CD4-positive, alpha-beta T cell treated with Interleukin-10 for 1 hour (primary cell): ENCODE measurements at places on chromosomes 13 and 19.

- DNase-seq = no peak
These were observed 18.1 kb downstream of the RCBTB2 start for GRCh38 chr13:48514793-48515192.

DNA sequence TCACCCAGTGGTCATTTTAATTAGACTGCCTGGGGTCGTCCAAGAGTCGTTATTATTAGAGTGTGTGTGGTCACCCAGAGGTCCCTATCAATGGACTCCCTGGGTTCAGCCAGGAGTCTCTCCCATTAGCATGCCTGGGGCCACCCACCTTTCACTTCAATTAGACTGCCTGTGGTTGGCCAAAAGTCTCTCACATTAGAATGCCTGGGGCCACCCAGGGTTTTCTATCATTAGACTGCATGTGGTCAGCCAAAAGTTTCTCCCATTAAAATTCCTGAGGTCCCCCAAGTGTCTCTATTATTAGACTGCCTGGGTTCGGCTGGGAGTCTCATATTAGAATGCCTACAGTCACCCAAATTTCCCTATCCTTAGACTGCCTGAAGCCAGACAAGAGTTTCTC is 1472.6 kb downstream of the UQCRFS1 start:
- DNase-seq = no peak

- no peak for DNase-seq
These were observed 73.3 kb upstream of the FNDC3A start for GRCh38 chr13:48902368-48902767.

DNA sequence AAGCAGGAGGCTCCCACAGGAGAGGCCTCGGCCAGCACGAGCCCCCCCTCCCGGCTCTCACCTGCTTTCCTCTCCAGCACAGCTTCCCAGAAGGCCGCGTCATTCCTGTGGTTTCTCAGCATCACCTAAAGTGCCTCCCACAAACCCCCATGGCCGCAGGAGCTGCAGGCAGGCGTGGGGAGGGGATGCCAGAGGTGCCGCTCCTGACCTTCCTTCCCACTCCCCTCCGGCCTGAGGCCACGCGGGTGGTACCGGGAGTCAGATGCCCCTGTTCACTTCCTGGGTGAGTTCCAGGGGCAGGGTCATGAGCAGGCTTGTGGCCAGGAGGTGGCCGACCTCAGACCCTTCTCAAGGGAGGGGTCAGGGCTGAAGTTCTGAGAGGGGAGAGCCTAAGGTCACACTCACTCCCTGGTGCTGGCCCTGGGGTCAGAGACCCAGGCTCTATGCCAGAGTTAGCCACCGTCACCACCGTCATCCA is 14.4 kb upstream of the NPAS1 start:
- no peak for DNase-seq

DNA sequence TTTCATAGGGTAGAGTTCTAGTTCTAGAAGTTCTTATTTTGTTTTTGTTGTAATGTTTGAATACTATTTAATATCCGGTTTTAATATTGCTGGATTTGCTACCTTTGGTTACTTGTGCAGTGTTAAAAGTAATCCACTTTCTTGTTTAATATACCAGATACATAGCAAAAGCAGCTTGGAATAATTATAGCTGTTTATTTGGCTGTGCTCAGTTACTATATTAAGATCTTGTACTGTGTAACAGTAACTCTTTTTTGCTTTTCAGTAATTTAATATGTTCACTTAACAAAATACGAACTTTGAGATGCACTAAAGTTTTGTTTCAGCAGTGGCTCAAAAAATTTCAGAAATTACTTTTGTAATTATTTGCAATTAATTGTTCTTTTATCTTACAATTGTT is 50.9 kb downstream of the AKAP11 start:
- no peak for DNase-seq

DNA sequence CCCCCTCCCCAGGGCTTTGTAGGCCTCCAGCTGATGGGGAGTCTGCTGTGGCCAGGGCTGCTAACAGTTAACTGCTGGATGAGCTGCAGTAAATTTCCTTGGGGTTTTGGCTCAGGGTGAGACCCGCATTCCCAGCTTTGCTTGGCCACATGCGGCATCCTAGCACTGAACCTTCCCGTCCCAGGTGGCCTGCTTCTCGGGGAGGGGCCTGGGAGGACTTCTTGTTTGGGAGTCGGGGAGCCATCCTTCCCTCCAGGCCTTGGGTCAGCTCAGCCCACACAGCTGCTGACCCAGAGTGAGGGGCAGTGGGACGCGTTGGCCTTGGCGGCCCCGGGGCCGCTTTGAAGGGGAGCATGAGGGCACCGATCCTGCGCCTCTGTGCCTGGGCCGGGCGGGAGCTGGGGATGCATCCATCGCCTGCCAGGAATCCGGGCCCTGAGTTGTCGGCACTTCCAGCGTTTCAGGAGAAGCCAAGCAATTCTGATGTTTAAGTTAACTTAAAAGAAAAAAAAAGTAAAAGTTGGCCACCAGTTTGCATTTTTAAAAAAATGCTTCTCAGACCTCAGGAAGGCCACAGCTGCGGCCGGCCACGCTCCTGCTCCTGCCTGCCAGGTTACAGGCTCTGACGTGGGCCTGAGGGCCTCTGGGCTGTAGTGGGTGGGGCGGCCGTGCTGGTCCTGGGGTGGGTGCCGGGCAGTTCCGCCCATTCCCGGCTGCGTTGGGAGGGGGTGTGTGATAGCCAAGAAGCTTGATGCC is 27.7 kb downstream of the CRTC1 start:
- no peak for DNase-seq

- no peak for DNase-seq
These were observed 15.6 kb downstream of the TLE6 start for GRCh38 chr19:2992958-2993357.

DNA sequence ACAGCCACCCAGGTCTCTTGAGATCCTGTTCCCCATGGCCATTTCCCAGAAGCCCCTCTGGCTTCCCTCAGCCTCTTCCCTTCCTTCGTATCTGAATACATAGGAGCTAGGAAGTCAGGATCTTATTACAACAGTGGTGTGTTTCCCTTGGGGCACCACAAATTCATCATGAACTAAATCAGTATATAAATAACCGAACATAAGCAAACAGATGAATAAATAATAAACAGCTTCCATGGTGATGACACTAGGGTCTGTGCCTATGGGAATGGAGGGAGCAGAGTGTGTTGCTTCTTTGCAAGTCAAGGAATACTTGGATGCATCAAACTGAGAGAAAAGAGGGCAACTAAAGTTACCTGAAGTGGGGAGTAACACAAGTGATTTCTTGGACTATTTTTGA is 527.6 kb downstream of the LMO7 start:
- no peak for DNase-seq

DNA sequence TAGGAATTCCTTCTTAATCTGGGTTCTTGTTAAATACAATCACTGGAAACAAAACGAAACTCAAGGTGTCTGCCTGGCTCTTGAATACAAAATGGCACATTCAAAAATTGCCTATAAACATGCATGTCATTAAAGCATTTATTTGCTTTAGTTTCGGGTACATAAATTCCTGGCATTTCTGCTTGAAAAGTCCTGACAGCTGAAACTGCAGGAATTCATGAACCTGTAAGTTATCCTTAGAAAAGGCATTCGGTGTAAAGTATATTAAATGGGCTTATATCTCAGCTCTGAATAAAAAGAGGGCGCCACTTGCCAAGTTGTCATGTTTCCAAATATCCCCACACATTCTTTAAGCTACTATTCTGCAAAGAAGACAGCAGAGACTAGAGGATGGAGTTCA is 32.9 kb downstream of the RXFP2 start:
- DNase-seq = no peak

- DNase-seq = peak; percentile 81
These were observed 23.7 kb upstream of the GPR18 start for GRCh38 chr13:99281811-99282263.

DNA sequence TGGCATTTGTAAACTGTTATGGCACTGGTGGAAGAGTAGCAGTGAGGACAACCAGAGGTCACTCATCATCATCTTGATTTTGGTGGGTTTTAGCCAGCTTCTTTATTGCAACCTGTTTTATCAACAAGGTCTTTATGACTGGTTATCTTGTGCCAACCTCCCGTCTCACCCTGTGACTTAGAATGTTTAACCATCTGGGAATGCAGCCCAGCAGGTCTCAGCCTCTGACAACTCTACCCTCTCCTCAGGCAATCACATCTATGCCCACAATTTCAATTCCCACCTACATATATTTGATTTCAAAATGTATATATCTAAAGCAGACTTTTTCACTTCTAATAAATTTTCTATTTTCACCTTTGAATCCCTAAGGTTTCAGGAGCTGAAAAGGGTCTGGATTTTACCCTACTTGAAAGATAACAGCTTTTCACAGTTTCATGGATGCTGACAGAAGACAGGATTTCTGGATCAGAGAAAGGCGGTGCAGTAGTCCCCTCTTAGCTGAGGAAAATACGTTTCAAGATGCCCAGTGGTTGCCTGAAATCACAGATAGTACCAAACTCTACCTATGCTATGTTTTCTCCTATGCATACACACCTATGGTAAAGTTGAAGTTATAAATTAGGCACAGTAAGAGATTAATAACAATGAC is 1171.8 kb downstream of the DIAPH3 start:
- DNase-seq = no peak

DNA sequence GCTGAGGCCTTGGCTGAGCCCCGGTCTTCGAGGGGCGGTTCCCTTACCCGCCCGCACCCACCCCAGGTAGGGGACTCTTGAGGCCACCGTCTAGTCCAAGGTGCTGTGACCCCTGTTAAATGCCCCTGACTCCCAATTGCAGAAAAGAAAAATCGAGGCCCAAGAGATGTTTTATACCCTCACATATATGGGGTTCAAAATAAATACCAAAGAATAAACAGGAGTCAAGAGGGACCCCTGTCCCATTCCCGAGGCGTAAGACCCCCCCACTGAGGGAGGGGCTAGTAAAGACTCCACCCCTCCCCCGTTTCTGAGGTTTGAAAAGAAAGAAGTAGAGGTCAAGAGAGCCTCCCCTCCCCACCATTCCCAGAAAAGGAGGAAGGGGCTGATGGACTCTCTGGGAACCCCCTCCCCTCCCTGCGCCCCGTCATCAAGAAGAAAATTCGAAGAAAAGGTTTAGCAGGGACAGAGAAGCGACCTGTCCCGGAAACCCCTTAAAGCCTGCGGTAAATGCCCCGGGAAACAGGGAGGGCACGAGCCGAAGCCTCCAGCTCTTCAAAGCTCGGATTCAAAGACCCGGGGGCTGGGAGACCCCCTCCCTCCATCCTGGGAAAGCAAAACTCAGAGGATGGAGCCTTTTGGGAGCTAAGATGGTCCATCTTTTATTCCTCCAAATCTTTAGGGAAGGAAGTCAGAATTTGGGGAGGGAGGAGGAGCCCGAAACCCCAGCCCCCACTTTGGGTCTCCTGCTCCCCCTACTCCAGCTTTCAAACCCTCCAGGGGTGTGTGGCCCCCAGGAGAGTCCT is 755 bp upstream of the RAB3A start:
- no peak for DNase-seq

- DNase-seq = peak; percentile 86
These were observed 16.5 kb upstream of the FOSB start for GRCh38 chr19:45451131-45451849.

DNA sequence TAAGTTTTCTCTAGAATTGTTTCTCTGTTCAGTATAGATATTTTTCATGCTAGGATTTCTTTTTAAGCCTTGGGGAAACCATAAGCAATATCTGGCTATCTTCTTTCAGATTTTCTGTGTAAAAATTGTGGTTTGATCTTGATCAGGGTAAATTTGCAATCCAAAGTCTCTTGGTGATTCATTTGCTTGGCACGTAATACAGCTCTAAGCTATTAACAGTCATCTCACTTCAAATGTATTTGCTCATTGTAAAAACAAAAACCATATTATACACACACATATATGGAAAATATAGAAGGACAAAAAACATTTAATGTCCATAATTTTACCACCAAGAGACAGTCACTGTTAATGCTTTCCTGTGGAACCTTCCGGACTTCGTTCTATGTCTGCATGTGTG is 191.0 kb downstream of the SHISA2 start:
- DNase-seq = no peak

- no peak for DNase-seq
These were observed 4.8 kb downstream of the TSKS start for GRCh38 chr19:49758292-49758691.

GRCh38 chr13:56338421-56338820 is 802.3 kb upstream of the PRR20A start:
- no peak for DNase-seq

DNA sequence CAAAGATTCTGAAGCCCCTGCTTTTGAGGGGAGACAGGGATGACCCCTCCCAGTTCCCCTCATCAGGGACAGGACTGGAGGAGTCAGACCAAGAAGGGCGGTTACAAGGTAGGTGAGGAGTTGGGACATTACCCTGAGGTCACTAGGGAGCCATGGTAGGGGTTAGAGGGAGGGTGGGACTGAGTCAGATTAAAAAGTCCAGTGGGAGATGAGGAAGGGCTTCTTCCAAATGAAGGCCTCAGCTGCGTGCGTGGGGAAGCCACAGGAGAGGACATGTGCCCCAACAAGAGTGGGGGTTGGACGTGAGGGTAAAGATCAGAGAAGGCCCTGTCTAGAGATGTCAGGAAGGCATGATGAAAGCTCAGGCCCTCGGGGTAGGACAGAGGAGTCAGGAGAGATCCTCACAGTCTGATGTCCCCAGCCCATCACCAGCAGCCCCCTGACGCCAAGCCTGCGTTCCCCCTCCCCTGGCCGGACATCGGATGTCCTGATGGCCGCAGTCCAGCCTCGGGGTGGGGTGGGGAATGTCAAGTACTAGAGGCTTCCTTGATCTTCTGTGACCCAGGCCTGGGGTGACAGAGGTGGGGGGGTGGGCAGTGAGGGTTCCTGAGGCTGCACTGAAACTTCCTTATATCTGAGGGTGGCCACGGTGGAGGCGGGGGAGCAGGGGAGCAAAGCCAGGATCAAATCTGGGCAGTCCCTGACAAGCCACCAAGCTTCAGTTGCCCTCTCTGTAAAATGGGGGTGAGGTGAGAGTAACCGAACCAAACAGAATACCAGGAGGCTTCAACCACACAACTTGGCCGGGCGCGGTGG is 6.5 kb upstream of the MFSD12 start:
- no peak for DNase-seq

DNA sequence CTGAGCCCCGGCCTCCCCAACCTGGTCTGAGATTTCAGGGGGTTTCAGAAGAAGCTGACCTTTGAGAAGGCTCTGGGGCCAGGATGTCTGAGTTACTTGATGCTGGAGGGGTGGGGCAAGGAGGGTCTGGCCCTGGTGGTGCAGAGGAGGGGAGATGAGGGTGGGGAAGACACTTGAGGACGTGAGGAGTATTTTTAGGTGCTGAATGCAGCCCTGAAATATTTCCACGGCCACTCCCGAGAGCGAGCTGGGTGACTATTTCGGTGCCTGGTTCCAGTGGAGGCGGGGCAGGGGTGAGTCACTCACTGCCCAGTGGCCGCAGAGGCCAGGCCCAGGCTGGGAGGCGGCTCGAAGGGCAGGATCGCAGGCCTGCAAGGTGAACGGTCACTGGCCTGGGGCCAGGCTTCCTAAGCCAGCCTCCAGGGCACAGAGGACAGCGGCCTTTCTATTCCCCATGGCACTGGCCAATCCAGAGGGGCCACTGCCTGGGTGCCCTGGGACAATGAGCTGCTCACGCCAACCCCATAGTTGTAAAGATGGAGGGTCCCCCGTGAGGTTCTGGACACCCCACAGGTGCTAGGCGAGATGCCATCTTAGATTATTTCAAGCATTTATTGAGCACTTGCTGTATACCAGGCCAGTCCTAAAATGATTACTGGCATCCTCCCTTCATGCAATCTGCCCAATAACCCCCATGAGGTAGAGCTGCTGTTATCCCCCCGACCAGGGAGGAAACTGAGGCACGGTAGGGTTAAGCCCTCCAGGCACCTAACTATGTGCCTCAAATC is 19.7 kb upstream of the JUND start:
- DNase-seq = no peak
